ENCODE measurements at places on chromosomes 12 and 14.

GRCh38 chr14:69424149-69424923, 25.8 kb downstream of the SLC39A9 start:
- H3K4me1 ChIP-seq, result peaks cover 29% of the 10 kb centered on the region
- peaks cover 26% of the 10 kb centered on the region for H3K36me3 ChIP-seq
- peak overlapping the region; percentile 56 for H3K27ac ChIP-seq
- no peak overlapping the region for H3K4me3 ChIP-seq
- H3K27me3 ChIP-seq, result no peaks in the 10 kb centered on the region

- no peaks in the 10 kb centered on the region for H3K27me3 ChIP-seq
- H3K4me1 ChIP-seq, result 0 out of 2 replicates have a peak, but pooled peaks cover 11% of the 10 kb centered on the region
- no peaks in the 10 kb centered on the region for H3K36me3 ChIP-seq
- H3K27ac ChIP-seq, result no peak overlapping the region
- H3K4me3 ChIP-seq, result no peak overlapping the region
Observed at GRCh38 chr12:67442896-67443295, 173.7 kb downstream of the CAND1 start.

DNA sequence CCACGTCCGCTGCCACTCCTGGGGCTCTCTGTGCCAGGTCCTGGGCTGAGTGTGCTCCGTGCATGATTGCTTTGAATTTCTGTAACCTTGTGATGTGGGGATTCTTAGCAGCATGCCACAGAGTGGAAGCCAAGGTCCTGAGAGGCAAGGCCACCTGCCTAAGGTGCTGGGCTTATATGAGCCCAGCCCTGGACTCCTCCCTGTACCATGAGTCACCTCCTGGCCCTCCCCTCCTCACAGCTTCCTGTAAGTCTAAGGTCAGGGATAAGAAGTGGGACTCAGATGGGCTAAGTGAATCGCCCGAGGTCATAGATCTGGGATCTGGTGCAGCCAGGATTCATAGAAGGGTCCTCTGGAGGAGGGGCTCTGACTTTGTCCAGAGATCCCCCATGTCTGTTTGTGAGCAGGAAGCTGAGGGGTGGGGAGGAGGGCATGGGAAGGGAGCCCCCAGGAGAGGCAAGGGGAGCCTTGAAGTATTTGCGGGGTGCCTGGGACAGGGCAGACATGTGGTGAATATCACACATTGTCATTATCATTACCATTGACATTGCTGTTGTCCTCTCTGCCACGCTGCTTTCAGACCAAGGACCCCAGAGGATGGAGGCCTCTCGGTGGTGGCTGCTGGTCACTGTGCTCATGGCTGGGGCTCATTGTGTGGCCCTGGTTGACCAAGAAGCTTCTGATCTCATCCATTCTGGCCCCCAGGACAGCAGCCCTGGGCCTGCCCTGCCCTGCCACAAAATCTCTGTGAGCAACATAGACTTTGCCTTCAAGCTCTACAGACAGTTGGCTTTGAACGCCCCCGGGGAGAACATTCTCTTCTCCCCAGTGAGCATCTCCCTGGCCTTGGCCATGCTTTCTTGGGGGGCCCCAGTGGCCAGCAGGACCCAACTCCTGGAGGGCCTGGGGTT, 28.8 kb downstream of the SERPINA3 start:
- no peaks in the 10 kb centered on the region for H3K36me3 ChIP-seq
- no peak for DNase-seq
- no peak overlapping the region for H3K4me3 ChIP-seq
- H3K27ac ChIP-seq, result no peak overlapping the region
- H3K27me3 ChIP-seq, result no peaks in the 10 kb centered on the region

GRCh38 chr12:1947081-1947480, 28.6 kb upstream of the CACNA2D4 start:
- H3K27ac ChIP-seq, result no peak overlapping the region
- no peak for DNase-seq
- H3K36me3 ChIP-seq, result peaks cover 16% of the 10 kb centered on the region
- H3K4me3 ChIP-seq, result no peak overlapping the region

GRCh38 chr12:28178775-28179174, 11.5 kb upstream of the CCDC91 start:
- H3K27me3 ChIP-seq, result no peaks in the 10 kb centered on the region
- H3K4me3 ChIP-seq, result no peak overlapping the region
- no peaks in the 10 kb centered on the region for H3K36me3 ChIP-seq
- H3K27ac ChIP-seq, result no peak overlapping the region
- DNase-seq, result no peak

- H3K4me1 ChIP-seq, result peaks cover 45% of the 10 kb centered on the region
- H3K27ac ChIP-seq, result no peak overlapping the region
- no peaks in the 10 kb centered on the region for H3K27me3 ChIP-seq
- no peak overlapping the region for H3K4me3 ChIP-seq
- H3K36me3 ChIP-seq, result no peaks in the 10 kb centered on the region
Observed at GRCh38 chr12:76766161-76766560, 2.2 kb downstream of the ZDHHC17 start.

DNA sequence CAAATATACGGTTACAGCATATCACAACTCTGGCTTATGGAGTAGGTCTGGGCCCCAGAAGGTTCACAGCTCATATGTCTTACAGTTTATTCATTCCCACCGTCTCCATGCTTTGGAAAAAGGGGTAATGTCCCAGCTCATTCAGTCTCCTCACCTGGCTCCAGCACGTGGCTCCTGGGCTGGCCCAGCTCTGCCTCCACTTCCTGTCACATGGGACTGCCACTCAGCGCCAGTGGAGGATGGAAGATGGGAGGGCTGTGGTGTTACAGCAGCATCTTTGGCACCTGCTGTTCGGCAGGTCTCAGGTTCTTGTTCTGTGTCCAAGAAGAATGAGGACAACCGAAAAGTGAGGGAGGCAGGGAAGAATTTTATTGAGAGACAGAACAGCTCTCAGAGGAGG, 216.3 kb upstream of the ATXN7L3B start:
- H3K27me3 ChIP-seq, result no peaks in the 10 kb centered on the region
- no peak overlapping the region for H3K4me3 ChIP-seq
- DNase-seq, result no peak
- H3K27ac ChIP-seq, result no peak overlapping the region
- H3K4me1 ChIP-seq, result no peaks in the 10 kb centered on the region

- peak overlapping the region; percentile 33 for H3K4me3 ChIP-seq
- H3K36me3 ChIP-seq, result no peaks in the 10 kb centered on the region
- H3K27ac ChIP-seq, result no peak overlapping the region
- DNase-seq, result peak; percentile 30
- peaks cover 27% of the 10 kb centered on the region for H3K4me1 ChIP-seq
Observed at GRCh38 chr12:49232940-49233841, 31.7 kb upstream of the TUBA1C start.

- no peaks in the 10 kb centered on the region for H3K36me3 ChIP-seq
- no peak for DNase-seq
- H3K27ac ChIP-seq, result no peak overlapping the region
- H3K27me3 ChIP-seq, result no peaks in the 10 kb centered on the region
Observed at GRCh38 chr12:84113666-84114065, 798.9 kb downstream of the SLC6A15 start.

GRCh38 chr12:80320121-80320678, 123.8 kb upstream of the PTPRQ start:
- H3K4me1 ChIP-seq, result no peaks in the 10 kb centered on the region
- no peak overlapping the region for H3K4me3 ChIP-seq
- DNase-seq, result no peak
- no peak overlapping the region for H3K27ac ChIP-seq

GRCh38 chr14:61197416-61197815, 83.7 kb downstream of the TMEM30B start:
- no peaks in the 10 kb centered on the region for H3K4me1 ChIP-seq
- H3K27ac ChIP-seq, result no peak overlapping the region
- no peak for DNase-seq
- no peaks in the 10 kb centered on the region for H3K27me3 ChIP-seq

DNA sequence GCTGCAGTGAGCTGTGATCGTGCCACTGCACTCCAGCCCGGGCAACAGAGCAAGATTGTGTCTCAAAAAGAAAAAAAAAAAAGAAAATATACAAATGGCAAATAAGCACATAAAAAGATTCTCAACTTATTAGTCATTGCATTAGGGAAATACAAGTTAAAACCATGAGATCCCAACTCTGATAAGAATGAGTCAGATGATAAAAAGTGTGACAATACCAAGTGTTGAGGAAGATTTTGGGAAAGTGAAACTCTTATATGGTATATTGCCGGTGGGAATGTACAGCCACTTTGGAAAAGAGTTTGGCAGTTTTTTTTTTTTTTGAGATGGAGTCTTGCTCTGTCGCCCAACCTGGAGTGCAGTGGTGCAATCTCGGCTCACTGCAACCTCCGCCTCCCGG, 7.6 kb upstream of the PRPF40B start:
- no peak overlapping the region for H3K27ac ChIP-seq
- H3K27me3 ChIP-seq, result no peaks in the 10 kb centered on the region
- no peak for DNase-seq
- no peak overlapping the region for H3K4me3 ChIP-seq

GRCh38 chr12:68359674-68360073, 27.5 kb upstream of the MDM1 start:
- no peaks in the 10 kb centered on the region for H3K36me3 ChIP-seq
- H3K4me3 ChIP-seq, result no peak overlapping the region
- H3K27ac ChIP-seq, result no peak overlapping the region

DNA sequence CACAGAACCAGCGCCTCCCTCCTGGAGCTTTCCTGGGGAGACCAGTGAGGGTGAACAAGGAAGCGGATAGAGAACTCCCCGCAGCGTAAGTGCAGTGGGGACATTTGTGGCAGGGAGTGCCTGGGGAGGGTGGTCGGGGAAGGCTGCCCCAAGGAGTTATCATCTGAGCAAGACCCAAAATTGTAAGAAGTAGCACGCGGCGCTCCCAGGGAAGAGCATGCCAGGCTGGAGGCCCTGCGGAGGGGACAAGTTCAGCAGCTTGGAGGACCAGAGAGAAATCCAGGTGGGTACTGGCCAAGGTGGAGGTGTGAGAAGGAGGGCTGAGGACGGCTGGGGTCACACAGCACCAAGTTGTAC, 46.2 kb upstream of the RIMBP2 start:
- H3K4me3 ChIP-seq, result no peak overlapping the region
- H3K36me3 ChIP-seq, result no peaks in the 10 kb centered on the region
- no peak overlapping the region for H3K27ac ChIP-seq
- H3K4me1 ChIP-seq, result peaks cover 7% of the 10 kb centered on the region
- peaks cover 15% of the 10 kb centered on the region for H3K27me3 ChIP-seq

GRCh38 chr12:50647031-50647430, 116.9 kb upstream of the ATF1 start:
- peaks cover 6% of the 10 kb centered on the region for H3K36me3 ChIP-seq
- H3K27ac ChIP-seq, result no peak overlapping the region
- H3K27me3 ChIP-seq, result no peaks in the 10 kb centered on the region

DNA sequence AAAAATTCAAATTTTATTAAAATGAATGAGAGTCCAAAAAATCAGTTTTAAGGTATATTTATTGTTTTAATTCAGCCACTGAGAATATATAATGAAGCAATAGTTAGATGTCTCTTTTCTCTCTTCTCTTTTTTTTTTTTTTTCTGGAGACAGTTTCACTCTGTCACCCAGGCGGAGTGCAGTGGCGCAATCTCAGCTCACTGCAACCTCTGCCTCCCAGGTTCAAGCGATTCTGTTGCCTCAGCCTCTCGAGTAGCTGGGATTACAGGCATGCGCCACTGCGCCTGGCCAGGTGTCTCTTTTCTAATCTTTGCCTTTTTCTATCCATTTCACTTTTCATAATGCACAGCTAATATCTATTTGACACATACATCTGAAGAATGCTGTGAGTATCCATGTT, 307.1 kb upstream of the RGS6 start:
- peaks cover 15% of the 10 kb centered on the region for H3K4me1 ChIP-seq
- H3K27me3 ChIP-seq, result no peaks in the 10 kb centered on the region
- no peak for DNase-seq
- H3K36me3 ChIP-seq, result no peaks in the 10 kb centered on the region
- no peak overlapping the region for H3K4me3 ChIP-seq

GRCh38 chr12:109436188-109436560, 40.9 kb downstream of the KCTD10 start:
- H3K4me3 ChIP-seq, result no peak overlapping the region
- peaks cover 4% of the 10 kb centered on the region for H3K27me3 ChIP-seq
- H3K36me3 ChIP-seq, result no peaks in the 10 kb centered on the region
- H3K27ac ChIP-seq, result no peak overlapping the region
- DNase-seq, result no peak

DNA sequence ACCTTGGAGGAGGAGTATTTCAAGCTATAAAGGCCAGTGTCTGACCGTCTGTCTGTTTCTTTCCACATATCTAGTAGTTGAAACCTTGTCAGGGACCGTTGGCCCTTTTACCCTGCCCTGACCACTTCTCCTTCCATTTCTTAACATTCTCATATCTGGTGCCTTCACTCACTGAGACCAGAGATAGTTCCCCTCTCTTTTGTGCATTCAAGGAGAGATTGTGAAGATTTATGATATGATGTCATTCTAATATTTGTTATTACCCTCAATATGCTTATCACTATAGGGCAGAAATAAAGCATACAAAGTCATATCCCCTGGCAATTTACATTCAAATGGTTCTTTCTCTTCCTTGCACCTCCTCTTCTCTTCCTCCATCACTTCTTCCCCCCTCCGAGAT, 83.3 kb downstream of the PLXNC1 start:
- H3K27ac ChIP-seq, result peak overlapping the region; percentile 82
- no peak for DNase-seq
- no peak overlapping the region for H3K4me3 ChIP-seq
- H3K27me3 ChIP-seq, result no peaks in the 10 kb centered on the region

DNA sequence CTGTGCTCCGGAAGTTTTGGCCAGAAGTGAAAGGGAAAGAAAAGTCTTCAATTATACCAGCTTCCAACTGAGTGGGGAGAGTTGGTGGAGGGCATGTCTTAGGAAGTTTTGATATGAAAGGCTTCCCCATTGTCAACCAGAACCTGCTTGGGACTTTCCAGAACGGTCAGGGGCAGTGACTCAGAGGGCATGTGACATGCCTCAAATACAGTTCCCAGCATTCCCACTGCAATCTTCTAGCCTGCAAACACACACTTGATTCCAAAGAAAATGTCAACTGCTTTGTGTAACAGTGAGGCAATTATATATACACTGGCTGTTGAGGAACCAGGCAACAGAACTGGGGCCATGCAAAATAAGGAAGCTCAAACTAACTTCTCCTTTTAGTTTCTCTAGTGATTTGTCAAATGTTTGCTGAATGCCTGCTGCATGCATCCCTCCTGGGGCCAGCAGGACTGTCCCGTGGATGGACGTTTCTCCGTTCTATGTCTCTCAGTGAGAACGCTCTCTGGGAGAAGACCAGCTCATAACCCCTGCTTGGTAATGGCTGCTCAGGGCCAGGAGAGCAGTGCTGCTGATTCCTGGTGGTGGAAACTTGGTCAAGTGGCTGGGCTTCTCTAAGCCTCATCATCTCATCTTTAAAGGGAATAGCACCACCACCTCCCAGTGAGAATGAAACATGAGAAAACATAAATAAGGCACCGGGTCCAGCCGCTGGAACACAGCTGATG, 18.3 kb downstream of the SLC25A47 start:
- H3K4me3 ChIP-seq, result no peak overlapping the region
- DNase-seq, result no peak
- no peaks in the 10 kb centered on the region for H3K27me3 ChIP-seq

- H3K27ac ChIP-seq, result peak overlapping the region; percentile 87
- H3K4me3 ChIP-seq, result no peak overlapping the region
Observed at GRCh38 chr12:49642370-49642802, 19.0 kb downstream of the PRPF40B start.

DNA sequence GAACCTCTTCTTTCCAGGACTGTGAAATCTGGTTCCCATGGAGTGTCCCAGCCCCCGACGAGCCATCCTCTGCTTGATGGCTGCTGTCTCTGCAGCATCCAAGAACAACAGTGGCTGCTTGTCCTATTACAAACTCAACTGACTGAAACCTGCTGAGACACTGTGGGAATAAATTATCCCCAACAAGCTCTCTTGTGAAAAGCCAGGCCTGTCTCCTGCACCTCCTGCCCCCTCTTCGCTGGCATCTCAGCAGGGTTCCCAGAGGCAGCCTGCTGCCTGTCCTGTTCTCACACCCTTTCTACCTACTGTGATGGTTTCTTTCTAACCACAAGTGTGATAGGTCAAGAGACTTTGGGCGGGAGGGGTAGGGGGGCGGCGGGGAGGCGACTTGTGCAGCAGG, 180.2 kb downstream of the TSPAN9 start:
- no peaks in the 10 kb centered on the region for H3K4me1 ChIP-seq
- H3K27ac ChIP-seq, result no peak overlapping the region
- peaks cover 2% of the 10 kb centered on the region for H3K36me3 ChIP-seq
- no peaks in the 10 kb centered on the region for H3K27me3 ChIP-seq
- H3K4me3 ChIP-seq, result no peak overlapping the region

Data from HepG2 (cell line).